ENCODE measurements at places on chromosomes 2 and 18. TPM values are rescaled to one million over a fixed set of nuclear protein-coding genes. Genes with fewer than 3 reads are reported as not detected.

DNA sequence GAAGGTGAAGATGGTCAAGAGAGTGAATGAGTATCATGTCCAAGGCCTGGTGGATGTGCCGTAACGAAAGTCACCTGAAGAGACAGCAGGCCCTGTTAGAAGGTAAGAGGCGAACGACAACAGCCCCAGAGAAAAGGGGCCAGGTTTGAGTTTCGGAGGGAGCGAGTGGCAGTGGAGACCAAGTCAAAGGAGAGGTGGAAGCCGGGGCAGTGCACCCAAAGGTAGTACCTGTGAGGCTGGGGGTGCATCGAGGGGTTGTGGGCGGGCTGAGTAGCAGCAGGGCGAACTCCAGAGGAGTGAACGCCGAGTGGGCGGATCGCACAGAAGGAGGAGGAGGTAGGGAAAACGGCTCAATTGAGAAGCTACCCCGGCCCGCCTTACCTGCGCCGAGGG is 358 bp downstream of the USP37 start:
- DNase-seq = peak; percentile 69

DNA sequence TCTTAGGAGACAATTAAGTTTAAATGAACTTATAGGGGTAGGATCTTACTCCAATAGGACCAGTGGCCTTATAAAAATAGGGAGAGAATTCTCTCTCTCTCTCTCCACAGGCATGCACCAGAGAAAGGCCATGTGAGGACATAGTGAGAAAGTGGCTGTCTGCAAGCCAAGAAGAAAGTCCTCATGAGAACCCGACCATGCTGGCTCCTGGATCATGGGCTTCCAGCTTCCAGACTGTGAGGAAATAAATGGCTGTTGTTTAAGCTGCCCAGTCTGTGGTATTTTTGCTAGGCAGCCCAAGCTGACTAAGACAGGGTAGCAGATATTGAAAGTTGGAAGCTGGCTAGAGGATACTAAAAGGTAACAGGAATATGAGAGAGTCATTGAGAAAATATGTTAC is 454.0 kb downstream of the NBAS start:
- no peak for DNase-seq

Gene PDE11A
- polyA plus RNA-seq = 3.4 TPM

DNA sequence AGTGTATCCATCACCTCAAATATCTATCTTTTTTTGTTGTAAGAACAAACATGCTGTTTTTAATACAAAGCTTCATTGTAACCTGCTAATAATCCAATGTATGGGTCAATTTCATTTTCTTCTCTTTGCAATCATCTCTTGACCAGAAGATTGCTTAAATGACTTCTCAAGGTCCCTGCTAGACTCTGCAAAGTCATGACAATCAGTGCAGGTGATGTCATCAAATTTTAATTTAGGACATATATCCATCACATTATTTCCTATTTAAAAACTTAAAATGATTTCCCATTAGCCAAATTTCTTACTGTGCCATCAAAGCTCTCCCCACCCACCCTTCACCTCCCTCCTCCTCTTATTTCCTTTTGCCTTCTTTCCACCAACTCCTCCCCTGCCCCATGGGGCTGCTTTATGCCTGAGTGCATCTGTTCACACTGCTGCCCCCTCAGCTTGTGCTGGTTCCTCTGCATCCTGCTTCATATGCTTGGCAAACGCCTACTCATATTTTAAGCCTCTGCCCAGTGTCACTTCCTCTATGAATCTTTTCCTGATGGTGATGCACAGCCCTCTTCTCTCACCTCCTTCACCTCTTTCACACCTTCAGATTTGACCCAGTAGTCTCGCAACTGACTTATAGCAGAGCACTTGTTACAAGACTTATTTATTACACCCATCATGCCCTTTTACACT is 20.3 kb downstream of the PLEK start:
- DNase-seq = no peak

- DNase-seq = no peak
Measured at GRCh38 chr2:235928751-235929370, 239.3 kb downstream of the GBX2 start.

- DNase-seq = no peak
Measured at GRCh38 chr2:128410758-128411215, 92.1 kb upstream of the HS6ST1 start.

Gene TMEM163
- not detected for polyA plus RNA-seq

Gene RNF149
- polyA plus RNA-seq = 29.2 TPM

DNA sequence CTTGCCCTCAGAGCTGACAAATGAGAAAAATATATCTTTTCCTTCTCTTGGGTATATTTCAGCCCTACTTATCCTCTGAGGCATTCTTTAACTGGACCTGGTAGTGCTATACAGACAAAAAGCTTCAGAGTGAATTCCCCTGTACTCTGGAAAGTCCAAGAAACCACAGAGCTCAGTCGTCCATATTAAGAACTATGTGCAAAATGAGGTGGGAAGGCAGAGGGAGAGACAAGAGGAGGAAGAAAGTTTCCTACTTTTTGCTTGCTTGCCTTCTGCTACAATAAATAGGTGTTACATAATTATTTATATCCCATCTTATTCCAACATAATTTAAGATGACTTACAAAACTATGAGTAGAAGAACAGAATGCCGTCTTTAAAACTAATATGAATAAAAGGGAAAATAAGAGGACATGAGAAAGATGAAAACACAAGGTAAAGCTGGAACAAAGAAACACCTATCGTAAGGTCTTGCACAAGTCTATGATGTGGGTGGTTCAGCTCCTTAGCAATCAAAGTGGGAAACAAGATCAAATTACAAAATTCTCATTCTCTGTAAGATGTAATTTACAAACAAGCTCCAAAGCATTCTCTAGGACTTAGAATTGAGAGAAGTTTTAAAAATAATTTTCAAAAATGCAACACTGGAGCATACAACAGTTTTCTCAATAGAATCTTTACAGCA is 97.9 kb downstream of the BAZ2B start:
- DNase-seq = no peak

Gene NT5C1B
- not detected for polyA plus RNA-seq

GRCh38 chr2:26442707-26443106 is 35.2 kb downstream of the OTOF start:
- DNase-seq = no peak

- DNase-seq = peak; percentile 86
Measured at GRCh38 chr2:128306081-128306930, 12.4 kb downstream of the HS6ST1 start.

- no peak for DNase-seq
Measured at GRCh38 chr2:11144077-11144737, 11.1 kb upstream of the SLC66A3 start.

Gene LYPD6B
- polyA plus RNA-seq = not detected

DNA sequence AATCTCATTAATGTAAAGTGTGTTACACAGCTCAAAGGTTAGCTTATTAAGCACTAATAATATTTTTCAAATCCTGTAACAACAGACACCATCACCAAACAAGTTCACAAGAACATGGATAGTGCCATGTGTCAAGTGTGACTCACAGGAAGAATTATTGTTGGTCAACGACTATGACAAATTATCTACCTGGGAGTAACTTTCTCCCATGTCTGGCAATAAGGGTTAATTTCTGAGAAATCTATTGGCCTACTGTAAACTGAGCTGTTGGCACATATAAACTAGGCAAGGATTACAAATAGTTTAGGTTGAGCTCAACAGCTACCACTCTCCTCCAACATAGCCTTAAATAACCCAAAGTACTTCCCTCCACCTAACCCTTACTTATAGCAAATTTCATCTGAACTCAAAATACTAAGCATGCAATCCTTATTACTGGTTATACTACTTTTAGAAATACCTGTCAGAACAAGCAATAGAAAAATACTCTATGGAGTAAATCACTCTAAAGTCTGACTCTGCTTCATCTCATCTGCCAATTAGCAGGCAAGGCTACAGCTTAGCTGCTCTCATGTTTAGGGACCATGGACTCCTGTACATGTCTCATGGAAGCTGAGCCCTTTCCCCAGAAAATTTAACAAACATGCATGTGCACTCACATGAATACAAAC is 223.0 kb downstream of the NBAS start:
- DNase-seq = no peak

DNA sequence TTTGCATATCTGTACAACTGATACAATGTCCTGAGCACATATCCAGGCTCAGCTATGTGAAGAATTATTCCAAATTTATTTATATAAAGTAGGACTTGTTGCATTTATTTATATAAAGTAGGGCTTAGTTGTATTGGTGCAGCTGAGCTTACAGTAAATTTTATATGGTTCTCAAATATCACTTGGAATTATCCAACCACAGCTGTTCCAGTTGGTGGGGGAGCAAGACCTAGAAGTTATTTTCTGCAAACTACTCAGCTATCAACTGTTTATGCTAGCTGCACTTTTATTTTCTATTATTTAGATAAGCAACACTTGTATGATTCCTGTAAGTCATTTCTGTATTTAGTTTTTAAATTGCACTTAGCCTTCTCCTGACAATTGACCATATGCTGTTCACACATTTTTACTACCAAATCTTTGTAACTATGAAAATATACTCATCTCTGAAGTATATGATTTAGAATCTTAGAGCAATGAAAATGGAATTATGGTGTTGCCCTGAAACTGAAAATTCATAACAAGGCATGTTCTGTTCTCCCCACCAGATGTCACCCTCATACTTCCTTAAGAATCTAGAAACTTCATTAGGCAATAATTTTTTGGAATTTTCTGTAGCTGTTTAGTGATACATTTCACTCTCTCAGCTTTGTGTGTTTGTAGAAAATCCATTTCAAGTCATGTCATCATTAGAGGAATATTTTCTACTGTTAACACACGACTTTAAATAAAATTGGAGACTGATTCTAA is 157.0 kb upstream of the CBLN2 start:
- peak; percentile 30 for DNase-seq

- no peak for DNase-seq
Measured at GRCh38 chr18:65423776-65424175, 327.0 kb upstream of the CDH7 start.

DNA sequence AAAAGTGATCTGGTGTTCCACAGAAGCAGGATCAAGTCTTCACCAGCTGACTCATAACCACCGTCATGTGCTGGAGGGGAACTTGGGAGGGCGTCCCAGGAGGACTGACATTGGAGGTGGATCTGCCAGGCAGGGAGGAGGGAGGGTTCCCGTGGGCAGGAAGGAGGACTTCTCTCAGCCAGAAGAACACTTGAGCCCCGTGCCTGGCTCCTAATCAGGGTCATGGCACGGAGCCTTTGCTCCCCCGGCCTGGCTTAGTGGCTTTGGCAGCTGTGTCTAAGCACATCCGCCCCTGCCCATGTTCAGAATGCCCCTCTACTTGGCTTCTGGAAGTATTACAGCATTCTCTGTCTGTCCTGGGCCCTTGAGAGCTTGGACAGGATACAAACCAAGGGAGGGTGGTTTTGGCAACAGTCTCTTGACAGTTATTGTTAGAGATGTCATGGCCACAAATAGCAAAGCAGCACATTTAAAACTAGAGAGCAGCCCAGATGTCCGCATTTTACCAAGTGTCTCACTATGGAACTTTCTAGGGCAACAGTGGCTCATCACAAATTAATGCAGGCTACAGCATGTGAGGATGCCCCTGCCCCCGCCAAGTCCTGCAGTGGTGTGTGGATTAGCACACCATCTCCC is 11.5 kb downstream of the PPP1R7 start:
- no peak for DNase-seq

Gene SPDYA
- polyA plus RNA-seq = 0.14 TPM

Gene PLEK
- not detected for polyA plus RNA-seq

Gene POTEI
- not detected for polyA plus RNA-seq

DNA sequence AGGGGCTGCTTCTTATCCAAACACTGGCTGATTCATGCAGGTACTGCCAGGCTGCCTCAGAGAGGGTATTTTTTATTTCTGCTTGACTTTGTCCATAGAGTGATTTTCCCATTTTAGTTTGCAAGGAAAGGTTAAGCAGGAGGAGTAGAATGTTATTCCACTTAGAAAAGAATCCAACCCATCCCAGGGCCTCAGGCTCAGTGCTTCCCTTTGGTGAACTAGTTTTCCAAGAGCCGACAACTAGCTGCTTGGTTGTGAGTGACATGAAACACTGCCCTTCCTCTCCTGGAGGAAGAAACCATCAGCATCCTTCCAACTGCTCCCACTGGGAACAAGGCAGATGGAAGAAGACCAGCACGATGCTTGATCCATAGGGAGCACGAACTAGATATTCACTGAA is 58.5 kb downstream of the BCL2 start:
- no peak for DNase-seq

GRCh38 chr2:230254152-230254881 is 28.8 kb downstream of the SP140 start:
- DNase-seq = no peak

GRCh38 chr18:12328179-12328823 is 20.3 kb downstream of the TUBB6 start:
- no peak for DNase-seq

- no peak for DNase-seq
Measured at GRCh38 chr18:2180586-2180985, 390.7 kb downstream of the METTL4 start.

Gene RAMP1
- polyA plus RNA-seq = not detected

- DNase-seq = no peak
Measured at GRCh38 chr2:236748801-236749200, 179.2 kb downstream of the ACKR3 start.

- no peak for DNase-seq
Measured at GRCh38 chr2:6921321-6921922, 4.2 kb downstream of the RNF144A start.

DNA sequence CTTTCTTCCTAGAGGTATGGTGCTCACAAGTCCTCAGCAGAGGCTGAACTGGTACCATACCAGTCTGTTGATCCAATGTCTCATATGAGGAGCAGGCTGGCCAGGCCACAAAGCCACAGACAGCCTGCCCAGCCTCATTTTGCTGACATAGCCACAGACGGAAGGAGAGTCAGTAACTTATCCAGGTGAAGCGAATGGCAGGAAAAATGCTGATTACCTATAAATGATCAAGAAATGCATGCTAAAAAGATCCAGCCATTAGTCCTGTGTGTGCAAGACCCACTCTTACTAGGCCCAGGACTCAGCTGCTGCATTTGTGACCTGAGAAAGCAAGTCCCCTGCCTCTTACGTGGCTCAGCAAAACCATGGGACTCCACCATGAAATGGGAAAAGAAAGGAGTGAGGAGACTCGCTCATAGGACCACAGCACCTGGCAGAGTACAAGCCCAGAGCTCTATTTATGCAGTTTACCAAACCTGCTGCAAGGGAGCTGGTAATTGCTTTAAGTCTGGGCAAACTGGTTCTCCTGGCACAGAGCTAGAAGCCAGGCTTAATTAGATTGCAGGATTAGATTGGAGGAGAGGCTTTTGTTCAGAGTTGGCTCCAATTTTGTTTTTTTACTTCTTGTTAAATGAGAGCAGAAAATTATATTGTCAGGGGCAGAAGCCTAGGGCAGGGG is 19.0 kb downstream of the RHOB start:
- DNase-seq = no peak

Gene SETBP1
- 0.54 TPM for polyA plus RNA-seq

- no peak for DNase-seq
Measured at GRCh38 chr2:97707362-97708047, 5.9 kb upstream of the ZAP70 start.

- DNase-seq = no peak
Measured at GRCh38 chr2:1503471-1504310, 90.4 kb downstream of the TPO start.

Data from A549 (cell line).